ENCODE measurements at places on chromosomes 13 and 19.

- peak; percentile 92 for DNase-seq
Observed at GRCh38 chr19:31066385-31066784, 282.9 kb downstream of the TSHZ3 start.

DNA sequence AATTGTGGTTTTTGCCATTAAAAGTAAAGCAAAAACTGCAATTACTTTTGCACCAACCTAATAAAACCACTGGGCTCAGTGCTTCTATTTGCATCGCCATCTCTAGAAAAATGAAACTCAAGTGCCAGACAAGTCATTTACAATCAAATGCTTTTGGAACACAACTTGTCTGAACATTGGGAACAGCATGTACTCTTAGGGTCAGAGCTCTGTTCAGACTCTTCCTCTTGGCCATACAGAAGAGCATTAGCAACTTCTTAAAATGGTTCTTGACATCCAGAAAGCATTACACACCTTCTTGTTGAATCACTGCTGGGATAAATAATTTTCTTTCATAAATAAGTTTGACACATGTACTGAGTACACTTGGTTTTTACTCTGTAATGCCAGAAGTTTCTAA, 272.5 kb downstream of the DCLK1 start:
- no peak for DNase-seq

- no peak for DNase-seq
Observed at GRCh38 chr19:38473201-38473600, 39.7 kb downstream of the RYR1 start.

GRCh38 chr13:43150369-43151207, 127.2 kb downstream of the DNAJC15 start:
- no peak for DNase-seq

DNA sequence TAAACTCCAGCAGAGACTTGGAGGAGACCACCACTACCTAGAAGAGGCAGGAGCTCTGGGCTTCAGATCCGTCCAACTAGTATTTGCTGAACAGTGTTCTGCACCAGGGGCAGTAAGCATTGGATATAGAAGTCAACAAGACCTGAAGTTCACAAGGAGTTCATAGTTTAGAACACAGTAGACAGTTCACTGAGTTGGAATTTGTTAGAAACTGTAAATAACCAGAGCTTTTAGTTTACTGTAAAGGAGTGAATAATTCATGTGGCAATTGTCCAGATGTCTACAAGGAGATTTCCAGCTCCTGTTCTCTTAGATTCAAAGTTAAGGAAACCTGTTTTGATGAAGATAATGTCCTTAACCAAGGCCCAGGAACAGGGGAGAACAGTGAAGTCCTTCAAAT, 128.9 kb downstream of the COG6 start:
- no peak for DNase-seq

GRCh38 chr19:2191456-2192310, 27.9 kb downstream of the DOT1L start:
- no peak for DNase-seq

- no peak for DNase-seq
Observed at GRCh38 chr13:43014162-43014561, 9.2 kb upstream of the DNAJC15 start.

DNA sequence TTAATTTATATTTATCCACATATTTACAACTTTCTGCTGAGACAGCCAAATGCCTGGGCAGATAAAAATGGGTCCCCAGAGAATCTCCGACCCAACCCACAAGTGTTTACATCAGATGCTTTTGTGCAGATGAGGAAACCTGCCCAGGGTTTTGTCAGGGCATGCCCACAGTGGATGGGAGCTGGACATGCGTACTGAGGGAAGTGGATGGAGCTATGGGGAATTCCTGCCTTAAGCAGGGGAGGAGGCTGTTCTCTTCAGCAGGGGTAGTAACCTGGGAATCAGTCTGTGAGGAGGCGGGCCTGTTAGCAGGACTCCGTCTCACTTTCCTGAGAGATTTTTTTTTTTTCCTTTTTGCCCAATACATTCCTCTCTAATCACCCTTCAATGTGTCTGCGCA, 122.9 kb downstream of the RFC3 start:
- peak; percentile 75 for DNase-seq

DNA sequence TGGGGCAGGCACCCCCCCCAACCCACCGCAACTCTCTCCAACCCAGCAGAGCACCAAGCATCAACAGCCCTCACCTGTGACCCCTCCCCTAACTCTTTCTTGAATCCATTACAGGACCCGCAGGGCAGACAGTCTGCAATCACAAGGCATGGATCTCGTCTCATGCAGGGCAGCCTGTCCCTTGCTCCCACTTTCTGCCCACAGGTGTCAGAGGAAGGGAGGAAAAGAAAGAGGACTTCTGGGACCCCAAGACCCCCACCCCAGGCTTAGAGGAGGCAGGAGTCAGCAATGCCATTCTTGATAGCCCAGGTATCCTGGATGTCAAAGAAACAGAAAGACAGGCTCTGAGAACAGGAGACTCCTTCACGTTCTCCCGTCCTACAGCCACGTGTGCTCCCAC, 47.4 kb upstream of the TUBGCP3 start:
- DNase-seq = no peak

DNA sequence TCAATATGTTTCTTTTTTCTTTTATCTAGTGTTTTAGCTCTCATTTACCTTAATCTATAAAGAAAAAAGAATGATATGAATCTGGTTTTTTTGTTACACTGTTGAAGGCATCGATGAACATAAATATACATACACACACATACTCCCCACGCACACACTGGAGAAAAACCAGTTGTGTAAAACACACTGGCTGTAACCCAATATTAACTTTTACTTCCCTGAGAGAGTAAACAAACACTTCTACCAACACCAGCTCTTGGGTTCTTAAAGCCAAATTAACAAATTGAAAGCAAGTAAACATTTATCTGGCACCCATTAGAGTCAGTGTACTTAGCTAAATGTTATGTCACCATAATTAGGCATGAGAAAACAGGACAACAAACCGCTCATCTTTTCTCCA, 145.7 kb downstream of the ABCC4 start:
- DNase-seq = no peak

- peak; percentile 56 for DNase-seq
Observed at GRCh38 chr13:73273745-73274144, 214.9 kb downstream of the KLF5 start.

- DNase-seq = no peak
Observed at GRCh38 chr19:18266771-18267686, 7.2 kb downstream of the IQCN start.

GRCh38 chr19:5553892-5554291, 13.9 kb downstream of the TINCR start:
- DNase-seq = no peak

DNA sequence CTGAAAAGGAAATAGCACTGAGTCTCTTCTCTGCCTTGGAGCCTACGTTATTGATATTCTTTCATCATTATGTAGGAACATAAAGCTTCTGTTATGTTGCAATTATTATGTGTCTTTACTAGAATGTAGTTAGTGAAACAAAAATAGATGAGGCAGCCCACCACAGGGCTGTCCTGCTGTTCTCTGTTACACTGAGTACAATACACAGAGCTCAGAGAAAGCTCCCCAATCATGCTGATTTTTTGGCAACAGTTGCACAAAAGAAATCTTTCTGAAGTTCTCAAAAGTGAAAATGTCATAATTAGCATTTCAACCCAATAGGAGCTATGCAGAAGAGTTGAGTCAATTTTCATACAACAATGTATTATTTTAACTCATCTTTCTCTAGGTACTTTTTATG, 119.5 kb downstream of the EFNB2 start:
- DNase-seq = no peak

DNA sequence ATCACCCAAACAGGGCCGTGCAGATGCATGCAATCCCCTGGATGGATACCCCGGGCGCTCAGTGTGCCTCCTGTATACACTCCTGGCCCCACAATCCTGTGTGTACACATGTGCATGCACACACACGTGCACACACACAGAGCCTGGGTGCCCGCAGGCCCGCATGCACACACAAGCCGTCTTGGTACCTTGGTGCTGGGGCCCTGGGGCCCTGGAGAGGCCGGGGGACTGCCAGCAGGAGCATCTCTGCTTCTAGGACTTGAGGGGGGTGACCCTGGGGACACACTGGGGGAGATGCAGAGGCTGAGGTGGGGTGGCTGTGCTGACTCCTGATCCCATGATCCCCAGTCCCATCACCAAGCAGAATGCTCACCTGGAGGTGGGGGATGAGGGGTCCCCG, 15.6 kb upstream of the EPOR start:
- no peak for DNase-seq

DNA sequence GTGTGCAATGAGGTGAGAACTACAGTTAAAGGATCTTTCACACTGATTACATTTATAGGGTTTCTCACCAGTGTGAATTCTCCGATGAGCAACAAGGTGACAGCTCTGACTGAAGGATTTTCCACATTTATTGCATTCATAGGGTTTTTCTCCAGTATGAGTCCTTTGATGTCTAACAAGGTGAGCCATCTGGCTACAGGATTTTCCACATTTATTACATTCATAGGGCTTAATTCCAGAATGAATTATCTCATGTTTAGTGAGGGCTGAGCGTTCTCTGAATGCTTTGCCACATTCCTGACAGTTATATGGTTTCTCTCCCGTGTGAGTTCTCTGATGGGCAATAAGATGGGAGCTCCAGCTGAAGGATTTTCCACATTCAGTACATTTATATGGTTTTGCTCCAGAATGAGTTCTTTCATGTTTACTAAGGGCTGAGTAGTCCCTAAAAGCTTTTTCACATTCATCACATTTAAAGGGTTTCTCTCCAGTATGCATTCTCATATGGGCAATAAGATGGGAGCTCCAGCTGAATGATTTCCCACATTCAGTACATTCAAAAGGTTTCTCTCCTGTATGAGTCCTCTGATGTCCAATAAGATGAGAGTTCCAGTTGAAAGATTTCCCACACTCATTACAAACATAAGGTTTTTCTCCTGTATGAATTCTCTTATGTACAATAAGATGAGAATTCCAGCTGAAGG, 4.4 kb upstream of the C19orf18 start:
- DNase-seq = no peak

DNA sequence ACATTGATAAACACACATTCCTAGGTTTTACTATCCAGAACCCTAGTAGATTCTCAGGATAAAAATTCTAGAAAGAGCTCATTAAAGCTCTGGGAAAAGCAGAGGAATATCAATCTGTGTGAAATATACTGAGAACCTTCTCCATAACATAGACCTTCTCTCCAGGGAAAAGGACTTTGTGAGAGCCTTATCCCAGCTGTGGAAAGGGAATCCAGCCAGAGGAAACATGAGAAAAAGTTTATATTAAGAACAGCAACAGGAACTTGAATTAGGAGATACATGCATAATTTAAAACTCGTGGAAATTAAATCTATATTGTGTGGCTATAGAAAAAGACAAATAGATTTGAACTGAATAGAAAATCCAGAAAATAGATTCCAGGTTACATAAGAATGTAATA, 1639.9 kb downstream of the EFNB2 start:
- DNase-seq = no peak

All from RWPE1 (cell line).